ENCODE measurements at places on chromosomes 12 and 14. TPM values are rescaled to one million over a fixed set of nuclear protein-coding genes. Genes with fewer than 3 reads are reported as not detected.
A peak's percentile ranks its signal among the peaks of the same experiment; 100 is the strongest.

- H3K27ac ChIP-seq = no peak overlapping the region
- no peaks in the 10 kb centered on the region for H3K4me1 ChIP-seq
- peaks cover 64% of the 10 kb centered on the region for H3K36me3 ChIP-seq
- DNase-seq = no peak
- H3K4me3 ChIP-seq = no peak overlapping the region
Measured at GRCh38 chr12:122238861-122239260, 13.0 kb upstream of the DIABLO start.

- no peaks in the 10 kb centered on the region for H3K27me3 ChIP-seq
- H3K4me3 ChIP-seq = no peak overlapping the region
- H3K4me1 ChIP-seq = peaks cover 5% of the 10 kb centered on the region
- no peaks in the 10 kb centered on the region for H3K36me3 ChIP-seq
- peak overlapping the region; percentile 29 for H3K27ac ChIP-seq
- peak; percentile 63 for DNase-seq
Measured at GRCh38 chr12:76158518-76159321, 74.2 kb upstream of the NAP1L1 start.

- peak overlapping the region; percentile 37 for H3K4me3 ChIP-seq
- no peaks in the 10 kb centered on the region for H3K27me3 ChIP-seq
- H3K27ac ChIP-seq = peak overlapping the region; percentile 71
Measured at GRCh38 chr12:118189741-118190191, 53.8 kb downstream of the PEBP1 start.

DNA sequence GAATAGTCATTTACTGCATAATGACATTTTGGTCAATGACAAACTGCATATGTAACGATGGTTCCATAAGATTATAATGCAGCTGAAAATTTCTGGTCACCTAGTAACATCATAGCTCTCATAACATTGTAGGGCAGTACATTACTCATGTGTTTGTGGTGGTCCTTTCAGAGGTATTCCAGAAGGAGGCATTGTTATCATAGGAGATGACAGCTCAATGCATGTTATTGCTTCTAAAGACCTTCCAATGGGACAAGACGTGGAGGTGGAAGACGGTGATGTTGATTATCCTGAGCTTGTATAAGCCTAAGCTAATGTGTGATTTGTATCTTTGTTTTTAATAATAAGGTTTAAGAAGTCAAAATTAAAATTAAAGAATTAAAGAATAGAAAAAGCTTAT lies 43.8 kb upstream of the TSPAN11 start:
- no peaks in the 10 kb centered on the region for H3K4me1 ChIP-seq
- H3K36me3 ChIP-seq = no peaks in the 10 kb centered on the region
- H3K27me3 ChIP-seq = no peaks in the 10 kb centered on the region
- H3K4me3 ChIP-seq = no peak overlapping the region
- DNase-seq = no peak

DNA sequence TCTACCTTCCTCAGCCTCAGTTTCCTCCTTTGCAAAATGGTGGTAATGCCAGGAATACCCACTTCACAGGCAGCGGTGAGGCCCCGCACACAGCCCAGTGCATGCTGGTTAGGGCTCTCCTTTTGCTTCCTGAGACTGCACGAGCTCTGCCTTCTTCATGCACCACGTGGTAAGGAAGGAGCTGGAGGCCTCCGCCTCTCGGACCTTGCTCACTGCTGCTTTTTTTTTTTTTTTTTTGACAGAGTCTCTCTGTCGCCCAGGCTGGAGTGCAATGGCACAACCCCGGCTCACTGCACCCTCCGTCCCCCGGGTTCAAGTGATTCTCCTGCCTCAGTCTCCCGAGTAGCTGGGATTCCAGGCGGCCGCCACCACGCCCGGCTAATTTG lies 18.1 kb downstream of the TAMALIN start:
- peaks cover 61% of the 10 kb centered on the region for H3K4me1 ChIP-seq
- H3K4me3 ChIP-seq = no peak overlapping the region
- H3K27me3 ChIP-seq = no peaks in the 10 kb centered on the region
- H3K36me3 ChIP-seq = no peaks in the 10 kb centered on the region

GRCh38 chr12:111171832-111172231 lies 197.1 kb downstream of the PHETA1 start:
- no peaks in the 10 kb centered on the region for H3K27me3 ChIP-seq
- no peaks in the 10 kb centered on the region for H3K4me1 ChIP-seq
- DNase-seq = no peak
- H3K36me3 ChIP-seq = no peaks in the 10 kb centered on the region
- H3K27ac ChIP-seq = no peak overlapping the region

DNA sequence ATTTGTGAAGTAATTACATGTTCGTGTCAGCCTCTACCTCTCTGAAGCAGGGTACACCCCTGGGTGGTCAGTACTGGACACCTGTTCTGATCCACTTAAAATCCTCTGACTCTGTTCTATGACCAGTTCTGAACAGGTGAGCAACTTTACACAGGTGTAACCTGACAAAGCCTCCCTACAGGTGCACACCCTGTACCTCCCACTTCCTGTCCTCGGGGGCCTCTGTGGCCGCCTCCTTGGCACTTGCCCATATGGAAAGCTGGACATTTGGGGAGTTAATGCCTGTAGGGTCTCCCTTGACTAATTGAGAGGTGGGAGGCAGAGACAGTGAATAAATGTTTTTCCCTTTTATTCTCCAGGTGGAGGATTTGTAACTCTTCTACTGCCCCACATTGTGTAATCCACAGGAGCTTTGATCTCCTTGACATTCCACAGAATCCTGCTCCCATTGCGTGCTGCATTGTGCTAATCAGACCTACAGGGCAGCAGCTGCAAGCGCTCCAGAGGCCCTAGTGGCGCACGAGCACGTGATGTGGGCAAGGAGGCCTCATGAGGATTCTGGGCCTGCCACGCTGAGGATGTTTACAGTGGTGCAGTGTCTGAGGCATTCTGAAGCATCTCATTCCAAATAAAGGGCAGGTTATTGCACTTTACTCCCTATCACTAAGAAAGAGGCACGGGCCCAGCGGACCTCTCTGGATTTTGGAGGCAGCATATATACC lies 45.8 kb upstream of the BATF start:
- peaks cover 18% of the 10 kb centered on the region for H3K36me3 ChIP-seq
- no peak overlapping the region for H3K4me3 ChIP-seq
- no peaks in the 10 kb centered on the region for H3K27me3 ChIP-seq

Gene WIF1
- total RNA-seq = 0.28 TPM

Measured in right atrium auricular region (tissue), 2 donors.